ENCODE measurements at places on chromosomes 5 and 9.

- DNase-seq = peak; percentile 85
Measured at GRCh38 chr9:87270221-87270847, 227.3 kb upstream of the DAPK1 start.

- peak; percentile 67 for DNase-seq
Measured at GRCh38 chr5:106019261-106019660, 1651.5 kb downstream of the EFNA5 start.

DNA sequence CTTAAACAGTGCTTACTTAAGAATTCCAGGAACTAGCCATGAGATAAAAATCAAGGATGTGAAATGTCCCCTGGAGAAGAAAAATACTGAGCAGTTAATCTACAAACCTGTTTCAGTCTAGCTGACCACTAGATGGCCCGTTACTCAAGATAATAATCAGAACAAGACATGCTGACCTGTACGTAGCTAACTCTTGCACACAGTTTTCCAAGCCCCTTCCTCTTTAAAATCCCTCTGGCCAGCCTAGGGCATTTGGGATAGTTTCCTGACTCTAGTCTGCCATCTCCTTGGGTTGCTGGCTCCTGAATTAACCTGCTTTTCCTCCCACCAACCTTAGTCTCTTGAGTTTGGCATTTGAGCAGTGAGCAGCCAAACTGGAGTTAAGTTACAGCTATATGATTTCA lies 59.2 kb upstream of the TRAF1 start:
- peak; percentile 82 for DNase-seq

- no peak for DNase-seq
Measured at GRCh38 chr9:118985851-118986250, 383.4 kb downstream of the BRINP1 start.

- DNase-seq = peak; percentile 21
Measured at GRCh38 chr9:131701789-131702337, 38.0 kb downstream of the RAPGEF1 start.

DNA sequence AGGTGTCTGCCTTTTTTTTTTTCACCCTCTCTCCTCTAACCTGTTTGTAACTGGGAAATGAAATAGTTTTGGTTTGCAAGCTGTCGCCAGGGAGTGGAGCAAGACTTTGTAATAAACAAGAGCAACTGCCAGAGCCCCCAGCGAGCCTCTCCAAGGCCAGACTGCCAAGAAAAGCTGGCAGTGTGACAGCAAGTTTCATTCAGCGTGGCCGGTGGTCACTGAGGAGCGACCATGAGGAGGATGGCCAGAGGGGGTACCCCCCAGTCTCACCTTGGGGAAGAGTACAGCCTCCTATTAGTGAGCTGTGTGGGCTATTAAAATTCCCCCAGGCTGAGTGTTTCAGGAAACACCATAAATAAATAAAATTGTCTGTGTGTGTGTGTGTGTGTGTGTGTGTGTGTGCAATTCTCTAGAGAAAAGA lies 49.9 kb downstream of the ZFAND5 start:
- peak; percentile 90 for DNase-seq

GRCh38 chr9:95313010-95313498 lies 4.5 kb downstream of the FANCC start:
- peak; percentile 62 for DNase-seq
